NCI-H187 (cell line): ENCODE measurements at places on chromosomes 7 and 10.

GRCh38 chr7:128914566-128915151 lies 4.2 kb upstream of the KCP start:
- DNase-seq = no peak

- peak; percentile 82 for DNase-seq
Observed at GRCh38 chr10:97632949-97633884, at the start of gene MORN4. MORN4 (minus strand) TSS chr10:97633500; CDS start chr10:97619653, 13,847 bp downstream.

- no peak for DNase-seq
Observed at GRCh38 chr10:49151025-49151445, 17.2 kb upstream of the FAM170B start.

DNA sequence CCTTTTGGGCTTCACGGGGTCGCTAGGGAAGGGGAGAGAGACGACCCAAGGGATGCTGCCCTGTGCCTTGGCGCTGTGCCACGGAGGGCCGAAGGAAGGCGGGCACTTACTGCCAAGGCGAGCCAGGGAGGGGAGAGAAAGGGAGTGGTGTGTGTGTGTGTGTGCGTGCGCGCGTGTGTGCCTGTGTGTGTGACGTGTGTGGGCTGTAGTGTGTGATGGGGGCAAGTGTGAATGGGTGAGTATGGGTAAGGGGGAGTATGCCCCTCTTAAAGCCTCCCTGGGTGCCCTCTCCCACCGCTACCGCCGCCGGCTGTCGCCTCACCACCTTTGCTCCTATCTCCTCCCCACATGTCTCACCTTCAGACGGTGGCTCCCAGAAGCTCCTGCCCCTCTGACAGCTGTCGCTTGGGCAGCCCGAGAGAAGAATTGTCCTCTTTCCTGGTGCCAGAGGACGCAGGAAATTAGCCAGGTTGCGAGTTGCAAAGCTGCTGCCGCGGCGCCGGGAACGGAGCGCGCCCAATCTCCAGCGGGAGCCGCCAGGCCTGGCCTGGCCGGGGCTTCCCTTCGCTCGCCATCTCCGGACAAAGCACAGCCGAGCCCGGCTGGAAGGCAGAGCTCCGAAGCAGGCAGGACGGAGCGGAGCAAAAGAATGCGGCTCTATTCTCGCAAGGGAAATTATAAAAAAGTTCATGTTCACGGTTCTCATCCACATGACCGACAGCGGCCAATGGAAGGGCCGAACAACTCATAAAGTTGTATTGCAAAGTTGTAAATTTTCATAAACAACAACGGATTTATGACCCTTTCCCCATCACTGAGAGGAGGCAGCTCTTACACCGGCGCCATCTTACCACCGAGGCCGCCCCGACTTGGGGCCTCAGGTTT lies at the start of gene HOXA3:
Gene HOXA3 (minus strand): TSS at position 653 of the 885 bp plus-strand sequence. CDS start 41,943 bp downstream, outside the sequence.
- DNase-seq = no peak

DNA sequence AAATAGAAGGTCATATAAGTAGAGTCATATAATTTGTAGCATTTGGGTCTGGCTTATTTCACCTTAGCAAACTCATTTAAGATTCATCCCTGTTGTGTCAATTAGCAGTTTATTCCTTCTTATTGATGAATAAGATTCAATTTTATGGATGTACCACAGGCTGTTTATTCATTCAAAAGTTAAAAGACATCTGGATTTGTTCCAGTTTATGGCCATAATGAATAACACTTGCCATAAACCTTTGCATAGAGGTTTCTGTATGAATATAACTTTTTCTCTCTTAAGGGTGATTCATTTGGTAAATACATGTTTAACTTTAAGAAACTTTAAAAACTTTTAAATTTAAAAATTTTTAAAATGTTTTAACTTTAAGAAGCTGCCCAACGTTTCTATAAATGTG lies 66.4 kb downstream of the CPED1 start:
- DNase-seq = no peak

- DNase-seq = no peak
Observed at GRCh38 chr7:119596651-119597050, 676.3 kb upstream of the KCND2 start.

- no peak for DNase-seq
Observed at GRCh38 chr10:86936661-86937501, 20.5 kb downstream of the MMRN2 start.

DNA sequence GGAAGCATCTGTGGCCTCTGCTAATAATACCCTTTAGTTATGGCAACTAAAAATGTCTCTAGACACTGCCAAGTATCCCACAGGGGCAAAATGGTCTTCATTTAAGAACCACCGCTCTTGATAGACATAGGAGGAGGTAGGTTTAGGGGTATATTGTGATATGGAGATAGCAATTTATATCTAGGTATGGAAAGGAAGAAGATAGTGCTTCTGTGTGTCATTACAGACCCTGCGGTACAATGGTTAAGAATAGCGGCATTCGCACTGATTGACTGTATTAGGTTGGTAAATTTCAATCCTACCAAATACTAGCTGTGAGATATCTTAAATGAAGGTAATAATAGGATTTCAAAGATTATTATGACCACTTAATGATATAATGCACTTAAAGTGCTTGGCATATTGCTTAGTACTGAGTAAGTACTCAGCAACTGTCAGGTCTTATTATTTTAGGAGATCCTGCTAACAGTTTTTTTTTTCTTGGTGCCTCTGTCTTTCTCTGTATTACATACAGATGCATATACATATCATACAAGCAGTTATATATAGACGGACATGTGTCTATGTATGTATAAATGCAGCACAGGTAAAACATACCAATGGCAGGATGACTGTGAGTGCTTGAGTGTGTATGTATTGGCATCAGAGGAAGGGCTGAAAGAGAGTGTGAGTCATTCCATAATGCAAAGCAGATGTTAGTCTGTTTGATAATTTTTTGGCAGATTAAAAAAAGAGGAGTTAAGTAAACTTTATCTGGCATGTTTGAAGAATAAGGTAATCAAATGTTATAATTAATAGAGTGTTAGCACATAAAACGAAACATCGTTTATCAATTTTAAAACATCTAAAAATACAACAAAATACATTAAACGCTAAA lies 50.0 kb upstream of the ITGB8 start:
- DNase-seq = no peak

DNA sequence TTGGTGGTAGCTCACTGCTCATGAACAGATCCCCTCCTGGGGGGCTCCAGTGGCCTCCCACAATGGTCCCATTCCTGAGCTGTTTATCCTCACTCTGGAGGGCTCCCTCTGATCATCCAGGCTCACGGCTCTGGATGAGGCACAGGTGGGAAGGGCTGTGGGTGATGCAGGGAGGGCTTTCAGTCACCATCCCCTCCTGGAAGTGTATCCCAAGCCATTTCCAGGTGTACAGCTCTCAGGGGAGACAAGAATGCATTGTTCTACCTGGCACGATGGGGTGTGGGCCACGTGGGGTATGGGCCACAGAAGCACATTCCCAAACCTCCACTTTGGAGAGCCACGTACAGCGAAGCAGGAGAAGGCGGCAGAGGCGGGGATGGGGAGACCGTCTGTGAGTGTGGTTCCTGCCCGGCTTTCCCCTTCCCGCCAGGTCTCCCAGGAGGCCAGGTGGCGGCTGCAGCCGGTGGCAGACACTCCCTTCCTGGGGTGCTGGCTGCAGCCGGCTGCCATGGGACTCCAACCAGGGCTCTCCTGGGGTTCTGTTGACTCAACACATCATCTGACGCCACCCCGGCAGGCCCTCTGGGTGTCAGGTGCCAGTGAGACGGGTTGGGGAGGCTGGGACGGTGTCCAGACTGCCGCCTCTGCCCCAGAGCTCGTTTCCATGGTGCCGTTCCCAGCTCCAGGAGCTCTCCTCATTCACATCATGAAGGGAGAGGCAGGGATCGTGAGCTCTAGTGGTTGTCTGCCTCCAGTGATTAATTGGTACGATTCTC lies 169.7 kb upstream of the RHEB start:
- peak; percentile 89 for DNase-seq

- no peak for DNase-seq
Observed at GRCh38 chr10:74189999-74190421, 39.0 kb downstream of the ADK start.

GRCh38 chr7:88429382-88429781 lies 122.7 kb upstream of the STEAP4 start:
- DNase-seq = no peak

DNA sequence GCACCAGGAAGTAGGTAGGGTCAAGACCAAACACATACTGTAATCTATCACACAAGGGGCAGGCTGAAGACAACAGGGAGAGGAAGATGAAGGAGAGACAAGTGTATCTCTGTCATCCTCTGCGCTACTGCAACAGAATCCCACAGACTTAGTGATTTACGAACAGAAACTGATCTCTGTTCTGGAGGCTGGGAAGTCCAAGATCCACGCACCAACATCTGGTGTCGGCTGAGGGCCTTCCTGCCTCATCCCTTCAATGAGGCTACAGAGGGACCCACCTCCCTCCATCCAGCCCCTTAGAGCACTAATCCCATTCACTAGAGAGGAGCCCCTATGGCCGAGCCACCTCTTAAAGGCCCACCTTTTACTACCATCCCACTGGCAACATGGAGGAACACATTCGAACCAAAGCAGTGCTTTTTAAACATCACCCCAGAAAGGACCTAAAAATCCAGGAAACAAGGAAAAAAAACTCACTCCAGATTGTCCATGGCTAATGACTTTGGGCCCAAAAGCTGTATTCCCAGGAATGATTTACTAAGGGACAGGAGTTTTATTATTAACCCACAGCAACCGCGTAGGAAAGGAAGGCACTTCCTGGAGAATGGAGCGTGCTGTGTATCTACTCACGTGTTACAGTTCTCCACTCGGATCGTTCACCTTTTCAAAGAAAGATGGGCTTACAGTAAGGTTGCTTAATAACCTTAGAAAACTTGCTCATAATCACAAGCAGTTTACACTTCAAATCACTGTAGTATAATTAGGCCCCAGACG lies 4.2 kb downstream of the BNIP3 start:
- no peak for DNase-seq

DNA sequence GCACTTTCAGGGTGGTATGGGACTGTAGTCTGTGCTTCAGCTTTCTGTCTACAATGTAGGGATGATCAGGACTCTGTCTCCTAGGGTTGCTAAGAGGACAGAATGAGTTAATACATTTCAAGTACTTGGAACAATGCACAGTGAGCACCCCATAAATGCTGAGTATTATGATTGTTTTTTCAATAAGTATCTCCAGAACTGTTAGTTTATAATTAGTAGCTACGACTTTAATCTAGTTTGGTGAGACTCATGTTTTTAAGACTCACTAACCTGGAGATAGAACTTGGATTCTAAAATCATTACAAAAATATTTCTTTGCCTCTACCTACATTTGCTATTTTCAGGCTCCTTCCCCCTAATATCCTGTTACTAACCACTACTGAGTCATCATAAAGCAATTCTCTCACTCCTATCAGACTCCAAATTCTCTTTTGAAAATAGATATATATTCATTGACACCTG lies 95.3 kb downstream of the CPED1 start:
- no peak for DNase-seq

GRCh38 chr7:19213746-19214145 lies 68.5 kb upstream of the FERD3L start:
- no peak for DNase-seq

DNA sequence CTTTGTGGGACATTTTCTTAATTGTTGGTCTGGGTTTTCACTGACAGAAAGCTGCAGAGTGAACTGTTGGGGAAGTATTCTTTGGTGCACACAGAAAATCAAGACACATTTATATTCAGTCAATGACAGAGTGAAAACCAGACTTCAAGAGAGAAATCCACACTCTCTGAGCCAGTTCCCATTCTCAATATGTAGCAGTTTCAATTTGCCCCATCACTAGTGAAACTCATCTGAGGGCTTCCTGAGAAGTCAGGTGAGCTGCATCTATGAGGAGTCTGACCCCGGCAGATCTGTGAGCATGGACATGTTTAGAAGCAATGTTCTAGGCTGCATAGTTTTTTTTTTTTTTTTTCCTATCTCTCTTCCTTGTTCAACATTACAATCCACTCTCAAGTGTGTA lies 163.7 kb upstream of the AHR start:
- DNase-seq = no peak
